Omental fat pad (tissue), 4 donors: ENCODE measurements at places on chromosomes 4 and X.

DNA sequence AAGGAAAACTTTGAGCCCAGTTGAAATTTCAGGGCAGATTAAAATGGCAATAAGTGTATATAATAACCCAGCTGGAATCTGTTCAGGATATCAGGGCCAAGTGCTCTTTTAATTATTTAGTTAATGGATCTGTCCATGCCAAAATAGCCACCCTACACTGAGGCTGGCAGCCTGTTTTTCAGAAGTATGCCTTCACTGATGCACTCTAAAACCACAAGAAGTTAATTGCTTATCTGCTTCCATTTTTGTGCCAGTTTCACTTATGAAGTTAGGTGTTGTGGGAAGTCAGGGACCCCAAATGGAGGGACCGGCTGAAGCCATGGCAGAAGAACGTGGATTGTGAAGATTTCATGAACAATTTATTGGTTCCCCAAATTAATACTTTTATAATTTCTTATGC is 960.3 kb downstream of the C4orf33 start:
- DNase-seq, result no peak

GRCh38 chr4:8123870-8124269 is 34.7 kb downstream of the ABLIM2 start:
- DNase-seq, result no peak

DNA sequence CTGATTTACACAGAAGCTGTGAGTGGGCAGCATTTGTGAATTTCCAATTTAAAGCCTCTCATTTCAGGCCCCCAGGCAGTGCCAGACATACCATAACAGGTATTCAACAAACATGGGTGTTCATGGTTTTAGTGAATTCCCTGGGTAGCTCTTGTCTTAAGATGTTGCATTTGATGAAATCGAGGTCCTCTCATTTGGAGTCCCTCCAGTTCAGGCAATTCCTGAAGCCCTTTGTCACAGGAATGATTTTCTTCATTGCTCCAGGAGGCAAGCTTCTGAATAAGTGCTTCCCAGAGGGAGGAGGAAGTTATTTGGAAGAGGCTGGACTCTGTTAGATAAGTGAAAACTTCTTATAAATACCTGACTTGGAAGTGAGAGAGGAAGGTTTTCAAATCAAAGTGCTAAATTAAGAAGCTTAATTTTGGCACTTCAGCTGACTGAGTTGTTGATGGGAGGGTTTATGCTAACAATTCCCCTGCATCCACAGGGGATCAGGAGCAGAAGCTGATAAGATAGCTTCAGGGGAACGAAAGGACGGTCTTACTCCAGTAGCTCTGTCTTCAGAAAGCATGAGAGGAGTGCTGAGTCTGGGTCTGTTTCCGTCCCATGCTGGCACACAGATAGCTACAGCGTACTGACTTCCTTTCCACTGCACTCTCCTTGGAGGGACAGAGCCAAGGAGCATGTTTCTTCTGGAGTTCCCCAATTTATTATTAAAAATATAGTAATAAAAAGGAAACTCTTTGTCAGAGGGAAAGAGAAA is 543.1 kb downstream of the GBA3 start:
- DNase-seq, result no peak

DNA sequence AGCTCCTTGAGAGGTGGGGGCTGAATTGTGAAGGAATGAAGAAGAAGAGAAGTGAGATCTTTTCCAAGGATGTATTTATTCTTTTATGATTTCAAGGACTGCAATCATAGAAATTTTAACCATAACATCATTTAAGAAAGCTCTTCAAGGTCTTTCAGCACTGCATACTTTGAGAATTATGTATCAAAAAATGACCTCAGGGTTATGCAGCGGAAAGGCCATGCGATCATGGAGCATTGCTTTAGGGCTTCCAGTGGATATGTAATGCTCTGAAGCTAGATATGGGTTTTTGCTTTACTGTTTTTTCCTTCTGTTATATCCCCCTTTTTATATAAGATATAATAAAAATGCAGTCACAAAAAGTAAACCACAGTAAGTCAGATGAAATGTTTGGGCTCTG is 38.7 kb downstream of the SGMS2 start:
- no peak for DNase-seq

GRCh38 chr4:7128644-7129043 is 60.8 kb upstream of the GRPEL1 start:
- no peak for DNase-seq

GRCh38 chr4:69781458-69782418 is 21.3 kb upstream of the SULT1B1 start:
- DNase-seq, result no peak

- no peak for DNase-seq
These were observed 28.8 kb upstream of the ENPP6 start for GRCh38 chr4:184246426-184246825.

GRCh38 chr4:20046931-20047677 is 204.6 kb upstream of the SLIT2 start:
- DNase-seq, result no peak

DNA sequence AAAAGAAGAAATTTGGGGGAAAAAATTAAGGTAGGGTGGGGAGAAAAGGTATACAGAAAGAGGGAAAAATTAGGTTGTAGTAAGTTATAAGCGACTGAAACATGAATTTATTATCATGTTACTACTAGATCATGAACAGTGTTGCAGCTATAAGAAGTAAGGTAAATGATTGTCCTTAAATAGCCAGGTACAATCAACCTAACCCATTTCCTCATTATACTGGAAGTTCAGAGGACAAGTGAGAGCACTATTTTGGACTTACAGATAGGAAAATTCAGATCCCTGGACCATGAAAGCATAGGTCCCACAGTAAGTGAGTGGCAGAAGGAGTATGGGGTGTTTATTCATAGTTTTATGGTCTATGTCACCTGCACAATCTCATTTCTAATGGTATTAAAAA is 23.5 kb downstream of the PIR start:
- DNase-seq, result no peak

DNA sequence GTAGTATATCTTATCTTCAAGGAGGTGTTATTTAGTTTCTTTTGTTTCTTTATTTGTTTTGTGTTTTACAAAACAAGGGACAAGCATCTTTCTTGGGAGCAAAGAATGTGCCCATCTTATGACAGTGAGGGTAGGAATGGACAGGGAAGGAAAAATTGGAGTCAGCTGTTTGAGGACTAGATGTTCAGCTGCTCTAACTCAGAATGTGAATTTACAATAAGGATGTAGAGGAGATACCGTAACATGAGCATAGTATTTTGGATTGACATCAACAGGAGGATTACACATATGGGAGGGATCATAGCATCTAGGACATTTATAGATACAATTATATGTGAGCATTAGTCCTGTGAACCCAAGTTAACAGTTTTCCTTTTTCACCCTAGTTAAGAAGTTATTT is 89.0 kb upstream of the GK2 start:
- DNase-seq, result no peak

DNA sequence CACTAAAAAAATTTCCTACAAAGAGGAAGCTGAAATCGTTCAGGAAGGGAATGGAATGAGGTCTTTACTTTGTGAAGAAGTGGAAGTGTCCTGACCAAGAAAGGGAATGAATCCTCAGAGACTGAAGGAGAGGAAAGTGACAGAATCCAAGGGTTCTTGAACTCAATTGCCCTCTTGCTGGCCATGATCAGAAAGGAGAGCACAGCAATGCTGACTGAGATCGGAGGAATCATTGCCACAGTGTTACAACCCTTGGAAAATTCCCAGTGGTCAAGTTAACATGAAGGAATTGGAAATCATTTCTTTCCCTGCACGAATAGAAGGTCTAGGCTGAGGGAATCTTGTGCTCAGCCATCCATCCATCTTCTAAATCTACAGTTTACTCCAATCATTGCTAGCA is 190.0 kb upstream of the NEIL3 start:
- DNase-seq, result no peak

- no peak for DNase-seq
These were observed at the start of gene TMLHE for GRCh38 chrX:155612312-155613224. Gene TMLHE, minus strand, starts transcription at chrX:155612952. Its CDS starts 67,676 bp downstream, at chrX:155545276.

DNA sequence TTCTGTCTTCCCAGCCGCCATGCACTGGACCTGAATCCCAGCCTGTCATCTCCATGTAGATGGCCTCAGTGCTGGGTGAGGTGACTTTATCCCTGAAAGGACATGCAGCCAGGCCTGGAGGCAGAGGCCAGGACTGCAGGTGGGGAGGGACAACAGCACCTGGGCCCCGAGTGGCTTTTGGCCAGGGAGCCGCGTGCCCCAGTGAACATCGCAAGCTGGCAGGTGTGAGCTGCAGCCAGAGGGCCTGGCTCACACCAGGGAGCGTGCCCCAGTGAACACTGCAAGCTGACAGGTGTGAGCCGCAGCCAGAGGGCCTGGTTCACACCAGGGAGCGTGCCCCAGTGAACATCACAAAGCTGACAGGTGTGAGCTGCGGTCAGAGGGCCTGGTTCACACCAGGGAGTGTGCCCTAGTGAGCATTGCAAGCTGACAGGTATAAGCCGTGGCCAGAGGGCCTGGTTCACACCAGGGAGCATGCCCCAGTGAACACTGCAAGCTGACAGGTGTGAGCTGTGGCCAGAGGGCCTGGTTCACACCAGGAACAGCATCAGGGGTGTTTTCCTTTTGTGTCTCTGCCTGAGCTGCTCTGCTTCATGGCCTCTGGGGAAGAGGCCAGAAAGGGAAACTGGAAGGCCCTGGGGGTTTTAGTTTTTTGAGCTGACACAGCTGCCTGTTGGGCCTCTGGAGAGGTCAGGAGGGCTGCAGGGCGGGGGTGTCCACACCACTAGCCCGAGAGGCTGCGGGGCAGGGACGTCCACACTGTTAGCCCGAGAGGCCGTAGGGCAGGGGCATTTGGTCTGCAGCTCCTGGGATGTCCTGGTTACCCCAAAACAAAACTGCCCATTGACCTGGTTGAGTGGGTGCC is 22.7 kb upstream of the PSAPL1 start:
- DNase-seq, result no peak

GRCh38 chr4:138843616-138844015 is 172.0 kb upstream of the NOCT start:
- no peak for DNase-seq

- no peak for DNase-seq
These were observed 96.0 kb downstream of the CBR4 start for GRCh38 chr4:168914095-168914494.

GRCh38 chr4:13169731-13170525 is 314.2 kb downstream of the RAB28 start:
- no peak for DNase-seq

- no peak for DNase-seq
These were observed 13.0 kb upstream of the FGF5 start for GRCh38 chr4:80253510-80253909.

DNA sequence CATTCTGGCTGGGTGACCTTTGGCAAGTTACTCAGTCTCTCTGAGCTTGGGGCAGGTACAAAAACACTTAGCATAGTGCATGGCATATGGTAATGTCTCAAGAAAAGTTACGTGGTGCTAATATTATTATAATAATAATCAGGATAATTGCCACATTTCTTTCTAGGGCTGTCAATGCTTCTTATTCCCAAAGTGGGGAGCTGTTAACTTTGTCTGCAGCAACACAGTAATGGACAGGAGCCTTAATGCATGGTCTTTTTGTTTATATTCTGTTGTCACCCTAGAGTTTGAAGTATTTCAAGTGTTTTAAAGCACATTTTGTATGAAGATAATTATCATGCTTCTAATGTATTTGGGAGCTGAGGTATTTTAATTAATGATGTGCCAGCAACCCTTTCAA is 121.8 kb downstream of the FHIP1A start:
- no peak for DNase-seq

- DNase-seq, result no peak
These were observed 22.5 kb upstream of the CENPU start for GRCh38 chr4:184756399-184756798.

DNA sequence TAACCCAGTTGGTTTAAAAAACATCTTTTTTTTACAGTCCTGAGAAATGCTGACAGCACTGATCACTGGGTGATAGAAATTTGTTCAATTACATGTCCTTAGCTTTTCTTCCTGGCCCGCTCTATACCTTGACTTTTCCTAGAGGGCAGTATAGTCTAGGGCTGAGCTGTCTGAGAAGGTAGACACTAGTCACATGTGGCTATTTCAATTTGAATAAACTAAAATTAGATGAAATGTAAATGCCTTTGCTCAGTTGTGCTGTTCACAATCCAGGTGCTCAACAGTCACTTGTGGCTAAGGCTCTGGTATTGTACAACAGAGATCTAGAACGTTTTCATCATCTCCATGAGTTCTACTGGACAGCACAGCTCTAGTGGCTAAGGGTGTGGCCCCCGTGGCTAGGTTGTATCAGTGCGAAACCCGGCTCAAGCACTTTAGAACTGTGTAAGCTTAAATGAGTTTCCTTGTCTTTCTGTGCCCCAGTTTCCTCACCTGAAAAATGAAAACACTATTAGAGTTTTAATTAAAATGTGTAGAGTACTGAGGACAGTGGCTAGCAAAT is 111.6 kb upstream of the WDR17 start:
- no peak for DNase-seq

DNA sequence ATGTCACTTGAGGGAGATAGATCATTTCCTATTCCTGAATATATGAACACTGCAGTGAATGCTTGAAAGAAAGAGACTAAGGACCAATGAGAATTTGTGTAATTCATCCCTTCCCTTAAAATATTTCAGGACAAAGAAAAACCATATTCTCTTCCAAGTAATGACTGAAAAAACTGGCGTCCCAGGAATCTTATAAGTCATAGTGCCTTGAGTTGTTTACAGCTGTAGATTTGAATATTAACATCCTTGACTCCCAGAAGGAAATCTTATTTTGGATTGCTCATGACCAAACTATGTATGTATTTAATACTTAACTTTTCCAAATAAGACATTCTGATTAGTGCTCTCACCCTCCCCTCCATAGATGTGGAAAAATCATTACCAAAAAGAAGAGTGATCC is 55.5 kb downstream of the CLDN22 start:
- no peak for DNase-seq

DNA sequence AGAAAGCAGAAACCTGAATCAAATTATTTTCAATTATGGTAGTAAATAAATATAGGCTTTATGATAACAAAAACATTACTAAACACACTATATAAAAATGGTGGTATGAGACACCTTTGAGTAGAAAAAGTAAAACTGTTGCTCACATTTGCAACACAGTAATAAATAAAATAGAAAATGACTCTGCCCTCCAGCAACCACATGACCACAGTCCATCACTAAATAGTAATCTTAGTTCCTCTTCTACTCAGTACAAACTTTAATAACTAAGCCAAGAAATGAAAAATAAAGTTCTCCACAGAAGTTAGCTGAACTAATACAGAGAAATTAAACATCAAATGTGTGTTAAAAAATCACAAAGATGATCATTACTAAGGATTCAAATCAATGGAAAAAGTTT is 108.5 kb downstream of the ADGRA3 start:
- no peak for DNase-seq

DNA sequence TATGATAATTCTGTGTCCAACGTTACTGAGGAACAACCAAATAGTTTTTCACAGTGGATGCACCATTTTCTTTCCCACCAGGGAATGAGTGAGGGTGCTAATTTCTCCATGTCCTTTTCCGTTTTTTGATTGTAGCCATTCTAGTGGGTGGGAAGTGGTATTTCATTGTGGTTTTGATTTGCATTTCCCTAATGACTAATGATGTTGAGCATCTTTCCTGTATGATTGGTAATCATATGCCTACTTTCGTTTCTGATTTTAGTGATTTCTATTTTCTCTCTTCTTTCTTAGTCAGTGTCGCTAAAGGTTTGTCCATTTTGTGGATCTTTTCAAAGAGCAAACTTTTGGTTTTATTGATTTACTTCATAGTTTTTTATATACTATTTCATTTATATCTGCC is 32.1 kb upstream of the TEX13D start:
- DNase-seq, result no peak
